ENCODE measurements at places on chromosomes 5 and 9. TPM values are rescaled to one million over a fixed set of nuclear protein-coding genes. Genes with fewer than 3 reads are reported as not detected.

The STK32A gene
- total RNA-seq = 7.8 TPM

The TAS2R1 gene
- not detected for total RNA-seq

The TMEM171 gene
- total RNA-seq = not detected

The LCN10 gene
- total RNA-seq = not detected

The AHRR gene
- total RNA-seq = 6.7 TPM

The MYMK gene
- total RNA-seq = 1.2 TPM

The CKMT2 gene
- 6.9 TPM for total RNA-seq

The IRX2 gene
- 0.58 TPM for total RNA-seq

GRCh38 chr9:131198041-131198715, 72.8 kb downstream of the NUP214 start:
- DNase-seq = no peak

DNA sequence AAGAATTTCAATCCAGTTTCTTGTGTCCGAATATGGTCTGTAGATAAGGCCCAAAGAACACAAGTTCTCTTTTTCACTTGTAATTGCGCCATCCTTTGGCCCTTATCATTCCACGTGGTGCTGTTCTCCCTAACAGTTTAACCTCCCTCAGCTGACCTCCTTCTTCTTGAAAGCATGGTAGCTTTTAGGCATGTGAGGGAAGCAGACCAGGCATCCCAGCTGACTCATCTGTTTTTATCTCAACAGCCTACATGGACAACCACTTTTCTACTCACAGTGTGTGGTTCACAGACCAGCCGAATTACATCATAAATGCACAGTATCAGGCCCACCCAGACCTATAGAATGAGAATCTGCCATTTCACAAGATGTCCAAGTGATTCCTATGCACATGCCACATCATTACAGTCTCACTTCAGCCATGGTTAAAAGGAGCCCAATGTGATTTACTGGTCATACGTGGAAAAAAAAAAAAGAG, 26.9 kb upstream of the PLIN2 start:
- DNase-seq = no peak

DNA sequence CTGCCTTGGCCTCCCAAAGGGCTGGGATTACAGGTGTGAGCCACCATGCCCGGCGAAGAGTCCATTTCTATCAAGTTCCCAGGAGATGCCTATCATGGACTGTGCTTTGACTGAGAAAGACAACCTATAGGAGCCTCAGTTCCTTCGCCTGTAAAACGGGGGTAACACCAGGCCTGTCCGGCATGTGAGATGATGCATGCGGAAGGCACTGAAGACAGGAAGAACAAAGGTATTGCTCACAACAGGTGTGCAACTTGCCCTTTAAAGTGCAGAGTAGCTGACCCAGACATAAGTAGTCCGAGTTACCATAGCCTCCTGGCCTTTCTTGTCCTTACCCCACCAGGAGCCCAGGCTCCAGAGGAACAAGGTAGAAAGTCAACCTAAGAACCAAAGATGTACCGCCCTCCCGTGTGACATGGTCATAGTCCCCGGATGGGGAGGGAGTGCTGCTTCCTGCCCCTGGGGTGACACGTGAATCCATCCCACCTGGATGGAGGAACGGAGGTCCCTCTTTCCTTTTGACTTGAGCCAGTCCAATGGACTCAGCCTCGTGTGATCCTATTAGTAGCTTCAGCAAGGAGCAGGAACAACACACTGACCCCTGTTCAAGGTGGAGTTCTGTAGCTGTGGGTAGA, 60.3 kb downstream of the HSPA4 start:
- no peak for DNase-seq

DNA sequence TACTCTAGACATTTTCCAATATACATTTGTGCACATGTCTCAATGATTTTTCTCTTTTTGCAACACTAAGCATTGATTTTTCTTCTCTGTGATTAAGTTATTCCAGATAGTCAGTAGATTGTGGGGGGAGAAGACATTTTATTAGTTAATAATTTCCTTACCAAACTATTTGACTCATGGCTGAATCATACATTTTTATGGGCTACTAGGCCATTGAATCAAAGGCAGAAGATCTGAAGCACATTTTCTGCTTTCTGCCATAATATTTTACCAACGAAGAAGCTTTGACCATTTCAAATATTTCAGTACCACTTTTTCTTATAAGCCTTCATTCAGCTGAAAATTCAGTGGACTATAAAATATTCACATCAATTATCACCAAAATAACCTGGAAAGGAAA, 175.6 kb downstream of the IRX2 start:
- DNase-seq = no peak

DNA sequence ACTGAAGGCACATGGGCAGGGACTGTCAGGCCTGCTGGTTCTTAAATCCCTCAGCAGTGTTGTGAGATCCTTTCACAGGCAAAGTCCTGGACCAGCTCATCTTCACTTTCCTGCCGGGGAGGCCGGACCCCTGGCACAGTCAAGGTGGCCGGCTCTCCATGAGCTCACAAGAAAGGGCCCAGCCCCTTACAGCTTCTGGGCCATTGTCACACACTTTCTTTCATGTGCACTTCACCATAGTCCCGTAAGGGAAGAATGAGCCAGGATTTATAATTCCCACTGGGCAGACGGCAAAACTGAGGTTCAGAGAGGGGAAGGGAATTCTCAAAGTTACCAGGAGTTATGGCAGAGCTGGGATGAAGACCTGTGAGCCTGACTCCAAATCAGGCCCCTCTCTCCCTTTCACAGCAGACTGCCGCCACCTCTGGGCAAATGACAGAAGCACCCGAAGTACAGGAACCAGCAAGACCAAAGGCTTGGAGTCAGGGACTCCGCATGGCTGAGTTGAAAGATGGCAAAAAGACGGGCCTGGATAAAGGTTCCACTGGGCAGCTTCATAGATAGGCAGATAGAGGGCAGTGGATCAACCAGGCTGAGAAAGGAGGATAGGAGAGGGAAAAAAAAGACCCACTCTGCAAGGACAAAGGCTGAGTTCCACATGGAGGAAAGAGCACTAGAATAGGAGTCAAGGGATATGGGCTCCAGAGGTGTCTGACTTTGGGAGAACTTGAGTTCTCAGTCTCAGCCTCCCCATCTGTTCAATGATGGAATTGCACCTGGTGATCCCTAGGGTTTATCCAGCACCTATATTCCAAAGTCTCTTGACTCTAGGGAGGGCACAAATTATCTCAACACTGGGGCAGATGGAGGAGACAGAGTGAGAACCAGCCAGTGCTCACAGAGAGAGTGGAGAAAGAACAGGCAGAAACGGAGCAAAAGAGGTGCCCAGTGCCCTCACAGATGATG, 128.7 kb downstream of the PAX5 start:
- DNase-seq = no peak

- no peak for DNase-seq
These were observed 23.4 kb downstream of the GLT6D1 start for GRCh38 chr9:135615666-135616618.

DNA sequence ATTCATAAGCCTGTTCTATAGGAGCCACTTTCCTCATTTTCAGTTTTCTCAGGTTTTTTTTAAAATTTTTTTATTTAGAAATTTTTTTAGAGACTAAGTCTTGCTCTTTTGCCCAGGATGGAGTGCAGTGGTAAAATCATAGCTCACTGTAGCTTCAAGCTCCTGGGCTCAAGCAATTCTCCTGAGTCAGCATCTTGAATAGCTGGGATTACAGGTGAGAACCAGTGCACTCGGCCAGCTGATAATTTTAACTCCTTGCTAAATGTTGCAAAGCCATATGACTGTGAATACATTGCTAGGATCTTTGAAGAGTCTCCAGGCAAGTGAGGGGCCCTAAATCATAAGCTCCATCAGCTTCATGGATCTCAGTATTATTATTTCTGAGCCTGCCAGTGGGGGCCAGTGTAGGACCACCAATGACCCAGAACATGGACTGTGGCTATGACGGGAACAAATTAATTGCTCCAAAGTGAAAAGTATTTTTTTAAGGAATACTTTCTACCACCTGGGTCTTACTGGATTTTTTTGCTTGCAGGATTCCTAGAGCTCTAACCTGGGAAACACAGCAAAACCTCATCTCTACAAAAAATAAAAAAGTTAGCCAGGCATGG, 5.7 kb upstream of the GAPVD1 start:
- no peak for DNase-seq

- no peak for DNase-seq
These were observed 8.0 kb upstream of the HABP4 start for GRCh38 chr9:96441798-96442445.

- DNase-seq = no peak
These were observed 938 bp downstream of the NINJ1 start for GRCh38 chr9:93132946-93133680.

DNA sequence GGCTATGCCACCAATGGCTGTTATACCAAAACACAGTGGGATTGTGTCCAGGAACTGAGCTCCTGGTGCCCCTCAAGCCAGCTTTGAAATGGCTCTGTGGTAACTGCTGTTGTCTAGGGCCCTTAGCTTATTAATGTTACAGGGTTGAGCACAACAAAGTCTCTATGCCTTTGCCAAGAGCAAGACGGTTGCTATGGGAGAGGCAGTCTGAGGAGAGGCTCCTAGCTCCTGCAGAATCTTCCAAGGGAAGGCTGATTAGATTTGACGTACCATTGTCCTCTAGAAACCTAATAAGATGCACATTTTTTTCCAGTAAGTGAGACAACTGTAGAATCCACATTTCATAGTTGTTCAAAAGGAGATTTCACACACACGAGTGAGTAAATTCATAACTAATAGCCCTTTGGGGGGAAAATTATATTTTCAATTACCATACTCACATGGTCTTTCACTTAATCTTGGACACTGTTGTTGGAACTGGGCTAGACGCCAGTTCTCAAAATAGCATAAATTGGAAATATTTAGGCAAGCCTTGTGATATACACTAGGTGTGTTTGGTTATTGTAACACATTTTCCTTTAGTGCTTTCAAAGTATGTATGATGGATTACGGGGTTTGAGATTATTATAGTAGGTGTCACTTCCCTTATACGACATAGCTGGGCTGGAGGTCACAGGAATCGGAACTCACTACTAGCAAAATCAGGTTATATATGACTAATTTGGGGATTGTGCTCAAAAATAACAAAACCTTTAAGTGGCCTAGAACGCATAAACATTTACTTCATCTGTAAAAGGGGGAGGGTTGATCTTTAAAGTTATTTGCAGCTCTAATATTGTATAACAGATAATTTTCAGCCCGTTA, 186.3 kb upstream of the EGFLAM start:
- DNase-seq = no peak

DNA sequence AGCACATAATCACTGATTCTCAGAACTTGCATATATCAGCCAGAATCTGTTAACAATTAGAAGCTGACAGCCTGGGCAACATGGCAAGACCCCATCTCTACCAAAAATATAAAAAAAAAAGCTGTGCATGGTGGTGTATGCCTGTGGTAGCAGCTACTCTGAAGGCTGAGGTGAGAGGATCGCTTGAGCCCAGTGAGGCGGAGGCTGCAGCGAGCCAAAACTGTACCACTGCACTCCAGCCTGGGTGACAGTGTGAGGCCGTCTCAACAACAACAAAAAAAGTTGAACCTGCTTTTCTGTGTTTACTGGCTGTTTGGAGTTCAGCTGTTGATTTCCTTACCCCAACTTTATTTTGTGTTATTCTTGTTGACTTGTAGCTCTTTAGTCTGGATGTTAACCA, 66.8 kb downstream of the GOLPH3 start:
- DNase-seq = no peak

DNA sequence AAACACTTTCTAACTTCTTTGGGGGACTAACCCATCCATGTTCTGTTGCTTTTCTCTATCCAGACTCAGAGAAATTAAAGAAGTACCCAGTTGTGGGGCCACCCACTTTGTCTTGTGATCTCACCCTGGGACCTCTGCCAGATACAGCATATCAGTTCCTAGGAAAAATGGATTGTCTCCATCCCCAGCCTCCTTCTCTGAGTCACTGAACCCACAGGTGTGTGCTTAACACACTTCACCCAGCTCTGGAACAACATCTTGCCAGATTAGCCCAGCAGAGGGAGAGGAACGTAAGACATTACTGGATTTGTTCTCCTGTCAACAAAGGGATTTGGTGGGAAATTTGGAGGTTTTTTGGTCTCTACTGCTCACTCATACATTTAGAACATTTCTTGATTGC, 19.2 kb downstream of the FAM240B start:
- DNase-seq = no peak

DNA sequence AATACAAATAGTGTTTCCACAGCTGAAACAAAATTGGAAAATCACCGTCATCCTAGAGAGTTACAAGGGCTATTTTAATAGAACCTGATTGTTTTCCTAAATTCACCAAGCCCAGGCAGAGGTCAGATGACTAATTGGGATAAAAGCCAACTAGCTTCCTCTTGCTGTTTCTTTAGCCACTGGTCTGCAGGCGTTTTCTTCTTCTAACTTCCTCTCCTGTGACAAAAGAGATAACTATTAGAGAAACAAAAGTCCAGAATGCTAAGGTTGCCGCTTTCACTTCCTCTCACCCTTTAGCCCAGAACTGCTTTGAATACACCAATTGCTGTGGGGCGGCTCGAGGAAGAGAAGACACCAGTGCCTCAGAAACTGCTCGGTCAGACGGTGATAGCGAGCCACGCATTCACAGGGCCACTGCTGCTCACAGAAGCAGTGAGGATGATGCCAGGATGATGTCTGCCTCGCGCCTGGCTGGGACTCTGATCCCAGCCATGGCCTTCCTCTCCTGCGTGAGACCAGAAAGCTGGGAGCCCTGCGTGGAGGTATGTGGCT, at the start of gene TLR4:
TSS of gene TLR4 (plus strand) at position 380 of the 552 bp plus-strand sequence. CDS start at position 450, 70 bp downstream.
- DNase-seq = peak; percentile 40

DNA sequence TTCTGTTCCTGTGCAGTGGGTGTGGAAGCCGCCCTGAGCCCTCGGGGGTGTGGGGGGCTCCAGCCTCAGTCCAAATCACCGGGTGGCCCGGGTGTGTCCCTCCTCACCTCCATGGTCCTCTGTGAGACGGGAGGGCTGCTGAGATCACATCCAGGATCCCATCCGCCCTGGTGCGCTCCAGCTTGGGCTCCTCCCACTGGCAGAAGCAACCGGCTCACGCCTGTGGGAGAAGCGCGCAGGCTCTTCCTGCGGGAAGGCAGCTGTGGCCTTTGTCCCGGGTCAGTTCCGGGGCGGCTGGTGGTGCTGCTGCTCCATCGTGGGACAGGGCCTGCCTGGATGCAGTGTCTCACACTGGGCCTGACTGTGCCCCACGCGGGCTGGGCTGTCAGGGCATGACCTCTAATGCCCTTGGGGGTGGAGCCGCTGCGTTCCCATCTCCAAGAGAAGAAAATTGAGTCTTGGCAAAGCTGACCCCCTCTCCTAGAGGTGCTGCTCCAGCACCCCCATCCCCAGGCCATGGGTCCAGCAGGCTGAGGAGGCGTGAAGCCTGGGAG, 18.5 kb downstream of the OLFM1 start:
- no peak for DNase-seq

DNA sequence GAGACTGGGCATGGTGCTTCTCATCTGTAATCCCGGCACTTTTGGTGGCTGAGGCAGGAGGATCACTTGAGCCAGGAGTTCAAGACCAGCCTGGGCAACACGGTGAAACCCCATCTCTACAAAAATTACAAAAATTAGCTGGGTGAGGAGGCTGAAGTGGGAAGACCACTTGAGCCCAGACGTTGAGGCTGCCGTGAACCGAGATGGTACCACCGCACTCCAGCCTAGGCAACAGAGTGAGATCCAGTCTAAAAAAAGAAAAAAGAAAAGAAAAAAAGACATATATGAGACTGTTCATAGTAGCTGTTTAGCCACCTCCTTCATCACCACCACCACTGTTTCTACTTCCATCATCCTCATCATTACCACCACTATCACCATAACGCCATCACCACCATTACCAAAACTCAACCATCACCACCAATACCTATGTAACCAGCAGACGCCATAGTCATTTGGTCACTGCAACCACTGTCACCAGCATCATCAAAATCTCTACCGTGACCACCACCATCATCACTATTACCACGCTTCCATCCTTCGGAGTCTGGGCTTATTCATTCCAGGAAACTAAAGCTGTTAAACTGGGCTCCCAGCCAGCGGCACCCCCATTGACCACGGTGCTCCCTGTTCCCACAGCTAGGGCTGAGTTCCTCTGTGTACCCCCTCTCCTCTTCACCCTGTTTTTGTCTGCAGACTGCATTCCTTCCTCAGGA, 8.4 kb upstream of the KIF12 start:
- no peak for DNase-seq

All from urinary bladder (tissue), 4 donors.